ENCODE measurements at places on chromosomes 2 and 18. TPM values are rescaled to one million over a fixed set of nuclear protein-coding genes. Genes with fewer than 3 reads are reported as not detected.

MYO3B gene
- total RNA-seq: not detected

ZNF521 gene
- total RNA-seq: 1.8 TPM

ANKRD62 gene
- total RNA-seq: not detected

XRCC5 gene
- total RNA-seq: 178 TPM

POMC gene
- total RNA-seq: 3.8 TPM

FAP gene
- total RNA-seq: not detected

DES gene
- total RNA-seq: not detected

CCDC138 gene
- 6.5 TPM for total RNA-seq

MAPK4 gene
- not detected for total RNA-seq

DNA sequence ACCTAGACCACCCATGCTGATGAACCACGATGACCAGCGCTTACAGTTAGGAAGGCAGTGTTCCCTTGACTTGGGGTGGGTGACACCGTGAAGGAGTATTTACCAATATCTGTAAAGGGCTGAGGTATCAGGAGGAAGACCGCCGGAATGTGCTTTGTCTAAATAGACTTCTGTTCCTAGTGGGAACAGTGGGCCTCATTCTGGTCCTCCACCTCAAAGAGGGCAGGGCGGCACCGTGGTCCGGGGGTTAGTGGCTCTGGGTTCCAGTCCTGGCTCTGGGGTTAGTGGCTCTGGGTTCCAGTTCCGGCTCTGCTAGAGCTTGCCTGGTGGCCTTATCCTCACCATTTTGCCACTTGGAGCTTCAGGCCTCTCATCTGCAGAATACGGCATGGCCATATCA is 91.6 kb upstream of the SMAD2 start:
- no peak for DNase-seq
- no peak overlapping the region for H3K4me3 ChIP-seq
- H3K36me3 ChIP-seq: no peaks in the 10 kb centered on the region
- no peak overlapping the region for H3K27ac ChIP-seq
- H3K27me3 ChIP-seq: peaks cover 5% of the 10 kb centered on the region

- no peaks in the 10 kb centered on the region for H3K36me3 ChIP-seq
- H3K4me1 ChIP-seq: peaks cover 7% of the 10 kb centered on the region
- DNase-seq: no peak
- H3K27me3 ChIP-seq: no peaks in the 10 kb centered on the region
- no peak overlapping the region for H3K4me3 ChIP-seq
These were observed 9.0 kb downstream of the RNF144A start for GRCh38 chr2:6926071-6926732.

DNA sequence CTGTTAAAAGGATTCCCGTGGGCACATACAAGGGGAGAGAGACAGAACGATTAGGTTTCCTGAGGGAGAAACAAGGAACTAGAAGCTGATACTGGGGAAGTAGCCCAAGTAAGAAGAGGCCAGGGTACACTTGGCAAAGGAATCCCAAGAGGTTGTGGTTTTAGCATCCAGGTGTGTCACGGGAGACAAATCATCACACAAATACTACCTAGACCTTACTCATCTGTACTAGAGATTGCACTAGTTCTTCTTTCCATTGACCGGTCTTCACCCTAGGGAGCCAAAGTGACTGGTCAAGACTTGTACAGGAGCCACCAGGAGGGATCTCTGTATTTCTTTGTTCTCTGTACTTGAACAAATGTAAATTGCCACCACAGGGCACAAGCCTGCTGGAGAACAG is 14.2 kb upstream of the NR4A2 start:
- H3K27me3 ChIP-seq: no peaks in the 10 kb centered on the region
- no peak overlapping the region for H3K4me3 ChIP-seq
- no peak for DNase-seq
- no peak overlapping the region for H3K27ac ChIP-seq

DNA sequence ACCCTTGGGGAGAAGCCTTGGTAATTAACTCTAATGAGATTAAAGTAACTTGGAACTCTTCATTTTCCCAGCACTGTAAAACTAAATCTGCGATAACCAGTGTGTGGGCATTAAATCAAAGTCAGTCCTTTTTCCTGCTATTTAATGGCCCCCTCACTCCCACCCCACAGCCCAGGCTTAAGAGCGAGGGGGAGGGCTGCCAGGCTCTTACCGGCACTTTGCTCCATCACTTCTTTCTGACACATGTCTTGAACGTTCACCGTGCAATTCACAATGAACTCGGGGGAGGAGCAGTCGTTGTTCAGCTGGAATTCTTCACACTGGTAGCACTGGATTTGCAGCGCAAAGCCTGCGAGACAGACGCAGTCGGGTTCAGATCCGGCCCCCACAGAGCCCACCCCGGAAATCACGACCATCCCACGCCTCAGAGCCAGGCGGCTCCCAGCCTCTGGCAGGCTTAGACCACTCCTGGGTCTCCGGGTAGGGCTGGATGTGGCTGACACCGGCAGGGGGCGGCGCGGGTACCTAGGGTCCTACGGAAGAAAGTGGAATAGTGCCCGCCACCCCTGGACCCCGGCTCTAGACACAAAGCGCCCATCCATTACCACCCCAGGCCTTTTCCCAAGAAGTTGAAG is 1.7 kb downstream of the LYPD1 start:
- H3K27me3 ChIP-seq: peaks cover 2% of the 10 kb centered on the region
- H3K27ac ChIP-seq: no peak overlapping the region

DNA sequence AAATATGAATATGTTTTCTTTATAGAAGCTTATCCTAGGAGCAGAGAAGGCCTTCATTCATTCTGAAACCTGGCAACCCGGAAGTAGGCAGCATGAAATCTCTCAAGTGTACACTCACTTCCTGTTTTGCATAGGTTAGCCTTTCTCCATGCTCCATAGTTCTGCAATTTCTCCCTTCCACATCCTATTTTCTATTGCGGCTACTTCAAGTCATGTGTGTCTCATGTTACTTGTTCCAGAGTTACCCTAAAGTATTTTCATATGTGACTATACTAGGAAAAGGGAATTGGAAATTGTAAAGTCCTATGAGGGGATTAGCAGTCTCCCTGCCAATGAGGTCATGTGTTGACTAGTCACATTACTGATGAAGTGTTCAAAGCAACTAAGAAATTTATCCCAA is 320.6 kb downstream of the NCKAP5 start:
- H3K36me3 ChIP-seq: no peaks in the 10 kb centered on the region
- no peak overlapping the region for H3K4me3 ChIP-seq
- no peaks in the 10 kb centered on the region for H3K4me1 ChIP-seq
- no peak overlapping the region for H3K27ac ChIP-seq

- peak overlapping the region; percentile 64 for H3K27ac ChIP-seq
- no peaks in the 10 kb centered on the region for H3K27me3 ChIP-seq
- no peak for DNase-seq
- peaks cover 27% of the 10 kb centered on the region for H3K4me1 ChIP-seq
- peaks cover 2% of the 10 kb centered on the region for H3K36me3 ChIP-seq
- H3K4me3 ChIP-seq: peak overlapping the region; percentile 97
These were observed 24.4 kb upstream of the TMEM182 start for GRCh38 chr2:102737431-102737830.

- no peaks in the 10 kb centered on the region for H3K27me3 ChIP-seq
- peak overlapping the region; percentile 95 for H3K4me3 ChIP-seq
- peaks cover 61% of the 10 kb centered on the region for H3K4me1 ChIP-seq
- DNase-seq: peak; percentile 60
- H3K36me3 ChIP-seq: no peaks in the 10 kb centered on the region
These were observed 1.0 kb downstream of the RTN4 start for GRCh38 chr2:55049043-55049820.

DNA sequence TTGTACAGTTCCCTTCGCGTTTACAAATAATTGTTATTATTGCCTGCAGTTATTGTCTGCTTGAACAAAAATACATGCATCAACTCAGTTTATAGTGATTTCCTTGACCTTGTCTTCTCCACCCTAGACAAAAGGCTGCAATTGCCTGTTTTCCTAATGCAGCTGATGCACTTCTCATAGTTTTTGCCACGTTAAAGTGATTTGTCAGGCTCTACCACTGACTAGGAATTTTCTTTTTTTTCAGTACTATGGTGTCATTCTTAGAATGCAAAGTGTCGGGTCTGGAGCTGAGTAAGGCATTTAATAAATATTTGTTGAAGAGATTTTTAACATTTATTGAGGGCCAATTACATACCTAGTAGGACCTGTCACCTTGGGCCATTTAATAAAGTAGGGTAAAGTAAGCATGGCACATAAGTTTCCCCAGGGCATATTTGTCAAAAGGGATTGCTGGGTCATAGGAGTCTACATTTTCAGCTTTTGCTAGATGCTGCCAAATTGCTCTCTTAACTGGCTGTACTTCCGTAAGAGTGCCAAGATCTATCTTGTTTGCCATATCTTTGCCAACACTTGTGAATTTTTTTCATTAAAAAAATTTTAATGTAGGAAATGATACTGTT is 24.1 kb downstream of the ACSL3 start:
- H3K4me1 ChIP-seq: no peaks in the 10 kb centered on the region
- no peak for DNase-seq
- H3K4me3 ChIP-seq: no peak overlapping the region
- H3K27me3 ChIP-seq: no peaks in the 10 kb centered on the region

GRCh38 chr2:88844960-88845359 is 153.5 kb downstream of the RPIA start:
- DNase-seq: no peak
- H3K36me3 ChIP-seq: no peaks in the 10 kb centered on the region
- H3K27me3 ChIP-seq: peaks cover 5% of the 10 kb centered on the region

GRCh38 chr2:68936427-68936826 is 16.3 kb downstream of the GKN2 start:
- no peak for DNase-seq
- H3K4me3 ChIP-seq: no peak overlapping the region
- no peak overlapping the region for H3K27ac ChIP-seq
- H3K36me3 ChIP-seq: no peaks in the 10 kb centered on the region

DNA sequence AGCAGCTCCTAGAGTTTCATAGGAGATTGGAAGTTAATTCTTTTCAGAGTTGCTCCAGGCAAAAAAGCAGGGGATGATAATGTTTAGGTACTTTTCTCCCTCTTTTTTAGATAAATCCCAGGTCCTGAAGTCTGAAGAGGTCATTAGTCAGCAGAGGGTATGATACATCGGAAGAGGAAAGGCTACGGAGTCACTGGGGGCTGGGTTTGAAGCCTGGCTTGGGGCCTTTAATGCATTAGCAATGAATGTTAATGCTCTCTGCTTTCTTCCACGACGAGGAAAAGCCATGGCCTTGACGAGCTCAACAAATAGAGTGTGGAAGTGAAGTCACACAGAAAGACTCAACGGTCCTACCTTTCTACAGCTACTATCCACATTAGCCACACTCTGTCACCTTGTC is 235.1 kb downstream of the NCKAP5 start:
- no peak overlapping the region for H3K4me3 ChIP-seq
- no peaks in the 10 kb centered on the region for H3K27me3 ChIP-seq

DNA sequence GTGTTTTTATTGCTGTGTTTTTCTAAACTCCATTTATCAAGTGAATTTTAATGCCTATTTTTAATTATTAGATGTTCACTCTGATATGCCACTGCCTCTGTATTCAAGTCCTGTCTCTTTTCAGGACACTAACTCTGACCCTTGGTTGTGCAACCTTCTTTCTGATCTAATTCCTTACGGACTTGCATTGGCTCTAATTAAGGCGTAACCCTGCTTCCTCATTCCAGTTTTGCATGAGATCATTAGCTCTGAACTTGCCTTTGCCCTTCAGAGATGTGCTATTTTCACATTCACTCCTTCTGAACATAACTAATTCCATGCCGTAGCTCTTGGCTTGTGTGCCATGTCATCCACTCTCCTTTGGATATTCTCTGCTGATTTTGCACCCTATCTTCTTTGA is 162.5 kb upstream of the TMEFF2 start:
- H3K36me3 ChIP-seq: no peaks in the 10 kb centered on the region
- DNase-seq: no peak
- H3K27me3 ChIP-seq: no peaks in the 10 kb centered on the region
- H3K4me3 ChIP-seq: no peak overlapping the region

- H3K27ac ChIP-seq: no peak overlapping the region
- H3K4me1 ChIP-seq: no peaks in the 10 kb centered on the region
- no peak for DNase-seq
These were observed 1.7 kb upstream of the SLC3A1 start for GRCh38 chr2:44273596-44273995.

DNA sequence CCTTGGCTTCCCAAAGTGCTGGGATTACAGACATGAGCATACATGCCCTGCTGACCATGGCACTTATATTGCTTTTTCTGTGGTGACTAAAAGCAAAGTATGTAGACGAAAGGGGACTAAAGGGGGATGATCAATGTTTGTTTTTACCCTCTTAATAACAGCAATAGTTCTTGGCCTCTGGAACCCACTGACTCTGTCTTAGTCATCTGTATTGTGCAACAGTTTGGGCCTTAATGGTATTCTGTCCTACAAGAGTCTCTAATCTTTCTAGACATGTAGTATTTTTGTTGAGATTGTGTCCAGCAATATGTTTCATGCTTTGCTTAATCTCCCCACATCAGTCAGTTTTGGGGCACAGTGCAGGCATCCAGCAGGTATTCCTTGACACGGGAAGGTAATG is 359.9 kb upstream of the FANCL start:
- no peaks in the 10 kb centered on the region for H3K36me3 ChIP-seq
- H3K27me3 ChIP-seq: no peaks in the 10 kb centered on the region
- DNase-seq: no peak
- no peak overlapping the region for H3K4me3 ChIP-seq
- H3K27ac ChIP-seq: no peak overlapping the region
- no peaks in the 10 kb centered on the region for H3K4me1 ChIP-seq

- no peak overlapping the region for H3K27ac ChIP-seq
- H3K4me3 ChIP-seq: no peak overlapping the region
- H3K27me3 ChIP-seq: no peaks in the 10 kb centered on the region
- no peak for DNase-seq
These were observed 216.4 kb downstream of the AGAP1 start for GRCh38 chr2:235709969-235710879.

All from CD4-positive, CD25-positive, alpha-beta regulatory T cell (primary cell).